ENCODE measurements at places on chromosomes 2 and 18.
A peak's percentile ranks its signal among the peaks of the same experiment; 100 is the strongest.

- DNase-seq, result no peak
Observed at GRCh38 chr18:50947899-50948298, 19.9 kb upstream of the ELAC1 start.

GRCh38 chr2:109537565-109538222 lies 76.1 kb downstream of the SEPTIN10 start:
- DNase-seq, result no peak

DNA sequence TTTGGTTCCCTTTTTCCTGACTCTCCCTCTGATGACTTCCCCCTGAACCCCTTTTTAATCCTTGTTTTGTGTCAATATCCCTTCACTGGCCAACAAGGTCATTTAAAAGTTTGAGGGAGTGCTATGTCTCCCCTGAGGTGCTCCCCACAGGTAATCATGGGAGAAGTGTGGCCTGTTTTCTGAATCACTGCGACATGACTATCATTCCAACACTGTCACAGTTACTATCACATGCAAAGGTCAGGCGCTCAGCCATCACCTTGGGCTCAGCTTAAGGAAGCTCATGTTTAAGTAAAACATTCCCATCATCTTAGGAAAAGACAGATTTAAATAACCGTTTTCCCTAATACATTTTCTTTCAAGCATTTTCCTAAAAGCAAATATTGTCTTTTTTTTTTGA lies 20.9 kb upstream of the ACAA2 start:
- DNase-seq, result no peak

DNA sequence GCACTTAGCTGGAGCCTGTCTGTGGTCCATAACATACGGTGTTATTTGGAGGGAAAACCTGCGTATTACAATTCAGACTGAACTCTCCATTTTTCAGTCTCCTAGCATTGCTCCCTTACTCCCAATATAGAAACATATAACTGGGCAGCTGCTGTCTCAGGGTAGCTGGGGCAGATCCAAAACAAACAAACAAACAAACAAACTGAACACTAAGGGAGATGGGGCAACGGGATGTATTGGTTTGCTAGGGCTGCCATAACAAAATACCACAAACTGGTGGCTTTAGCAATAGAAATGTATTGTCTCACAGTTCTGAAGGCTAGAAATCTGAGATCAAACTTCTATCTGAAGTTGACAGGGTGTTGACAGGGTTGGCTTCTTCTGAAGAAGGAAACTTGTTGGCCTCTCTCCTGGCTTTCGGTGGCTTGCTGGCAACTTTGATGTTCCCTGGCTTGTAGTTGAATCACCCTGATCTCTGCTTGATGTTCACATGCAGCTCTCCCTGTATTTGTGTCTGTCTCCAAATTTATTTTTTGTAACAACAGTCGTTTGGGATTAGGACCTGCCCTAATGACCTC lies 329.3 kb upstream of the ZNF804A start:
- DNase-seq, result no peak

DNA sequence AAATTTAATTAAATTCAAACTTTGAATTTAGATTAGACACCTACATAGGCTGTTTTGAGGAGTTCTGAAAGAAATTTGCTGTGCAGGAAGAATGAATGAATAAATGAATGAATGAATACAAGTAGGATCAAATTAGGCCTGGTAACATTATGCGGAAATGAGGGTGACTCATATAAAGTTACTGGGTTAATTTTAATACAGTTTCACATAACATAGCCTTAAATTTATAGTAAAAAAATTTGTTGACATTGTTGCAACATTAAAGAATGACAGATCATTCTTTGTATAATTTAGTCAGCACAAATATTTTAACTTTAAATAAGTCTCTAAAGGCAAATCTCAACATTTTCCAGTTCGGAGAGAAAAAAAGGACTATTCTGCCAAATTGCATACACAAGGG lies 1293.1 kb upstream of the SLC39A10 start:
- no peak for DNase-seq

DNA sequence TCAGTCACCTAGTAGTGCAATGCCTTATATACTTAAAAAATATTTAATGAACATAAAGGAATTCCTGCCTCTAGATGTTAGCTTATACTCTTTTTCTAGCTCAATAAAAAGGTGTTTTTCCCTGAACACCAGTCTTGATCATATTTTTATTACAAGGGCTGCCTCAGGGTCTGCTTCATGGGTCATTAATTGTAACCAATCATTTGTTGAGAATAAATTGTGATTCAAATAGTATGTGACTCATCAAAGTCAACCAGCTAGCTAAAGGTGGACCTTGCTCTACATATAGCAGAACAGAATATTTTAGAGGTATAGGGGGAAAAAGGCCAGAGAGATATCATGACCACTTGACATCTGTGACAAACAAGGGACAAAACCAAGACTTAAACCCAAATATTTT lies 114.0 kb downstream of the PIK3C3 start:
- no peak for DNase-seq

GRCh38 chr2:75489721-75490120 lies 71.0 kb downstream of the EVA1A start:
- DNase-seq, result peak; percentile 63

DNA sequence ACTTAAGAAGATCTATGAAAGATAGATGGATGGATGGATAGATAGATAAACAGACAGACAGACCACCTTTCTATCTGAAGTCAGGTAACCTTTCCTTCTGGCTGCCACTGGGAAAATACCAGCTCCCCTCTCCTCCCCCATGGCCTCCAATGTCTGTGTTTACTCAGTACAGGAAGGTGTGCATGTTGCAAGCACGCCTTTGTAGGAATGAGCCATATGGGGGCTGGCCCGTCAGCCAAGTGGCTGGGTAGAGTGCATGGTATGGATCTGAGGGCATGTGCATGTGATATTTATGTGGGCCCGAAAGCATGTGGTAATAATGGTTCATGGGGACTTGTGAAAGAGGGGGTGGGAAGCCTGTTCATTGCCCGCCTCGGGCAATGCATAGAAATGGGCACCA lies 109.2 kb upstream of the FZD7 start:
- DNase-seq, result no peak

GRCh38 chr2:715854-716560 lies 38.8 kb upstream of the TMEM18 start:
- DNase-seq, result peak; percentile 48

DNA sequence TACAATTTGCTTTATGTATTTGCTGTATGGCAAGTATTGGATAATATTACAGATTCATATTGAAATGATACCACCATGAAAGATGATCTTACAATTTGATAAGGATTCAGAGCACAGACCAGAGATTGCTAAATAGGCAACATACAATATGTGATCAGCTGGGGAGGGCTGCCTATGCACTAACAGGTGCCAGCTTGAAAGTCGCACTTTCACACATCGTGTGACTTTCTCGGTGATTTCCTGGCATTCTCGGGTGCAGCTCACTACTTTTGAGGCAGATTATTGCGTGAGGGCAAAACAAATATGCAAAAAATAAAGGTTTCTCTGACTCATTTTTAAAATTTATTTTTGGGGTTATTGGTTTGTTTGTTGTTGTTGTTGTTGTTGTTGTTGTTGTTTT lies 36.0 kb downstream of the RBMS1 start:
- no peak for DNase-seq

GRCh38 chr2:178827111-178827510 lies 19.9 kb upstream of the TTN start:
- DNase-seq, result no peak

GRCh38 chr2:9032121-9032520 lies 28.6 kb upstream of the MBOAT2 start:
- no peak for DNase-seq

DNA sequence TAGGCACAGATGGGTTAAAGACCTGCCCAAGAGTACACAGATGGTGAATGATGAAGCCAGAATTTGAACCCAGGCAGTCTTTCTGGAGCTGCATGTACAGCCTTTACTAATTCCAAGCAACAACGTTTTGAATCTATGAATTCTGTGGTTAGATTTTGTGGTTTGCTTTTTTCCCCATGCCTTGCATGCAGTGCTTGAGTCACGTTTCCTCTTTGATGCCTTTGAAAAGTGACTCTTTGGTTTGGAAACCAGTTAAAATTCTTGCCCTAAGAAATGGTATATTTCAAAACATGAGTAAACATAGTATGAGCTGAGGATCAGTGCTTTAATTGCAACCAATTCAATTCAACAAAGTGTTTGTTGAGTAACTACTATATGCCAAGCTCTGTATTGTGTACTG lies 48.2 kb upstream of the PPM1B start:
- peak; percentile 24 for DNase-seq

DNA sequence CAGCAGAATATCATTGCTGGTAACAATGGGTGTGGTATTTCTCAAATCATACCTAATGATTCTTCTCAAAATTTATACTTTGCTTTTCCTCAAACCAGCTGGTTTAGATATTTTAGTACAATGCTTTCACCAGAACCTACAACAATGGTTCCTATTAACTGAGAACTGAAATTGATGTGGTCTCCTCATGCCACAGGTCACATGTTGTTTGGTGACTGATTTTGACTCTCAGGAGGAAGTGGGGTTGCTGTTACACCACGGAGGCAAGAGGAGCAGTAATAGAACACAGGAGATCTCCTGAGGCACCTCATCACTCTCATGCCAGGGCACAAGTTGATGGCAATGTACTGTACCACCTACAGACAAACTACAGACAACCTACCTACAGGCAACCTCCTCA lies 3.0 kb upstream of the CEP68 start:
- DNase-seq, result peak; percentile 59

GRCh38 chr2:119160361-119160990 lies 1.9 kb upstream of the C1QL2 start:
- peak; percentile 23 for DNase-seq

GRCh38 chr18:59189746-59190145 lies 30.2 kb upstream of the GRP start:
- DNase-seq, result no peak

DNA sequence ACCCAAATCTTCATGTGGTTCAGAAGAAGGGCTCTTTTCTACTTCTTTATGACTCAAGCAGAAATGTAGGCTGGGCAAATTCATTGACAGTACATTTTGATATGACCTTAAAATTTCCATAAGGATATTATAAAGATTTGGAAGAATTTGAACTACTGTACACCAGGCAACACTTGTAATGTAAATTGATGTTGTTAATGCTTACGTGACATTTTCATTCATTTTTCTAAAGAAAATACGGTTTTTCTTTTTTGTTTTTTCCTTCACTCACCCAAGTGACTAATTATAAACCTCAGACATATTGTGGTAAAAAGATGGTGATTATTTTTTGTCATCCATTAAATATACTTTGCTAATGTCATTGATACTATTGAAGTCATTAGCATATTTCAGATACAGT lies 17.4 kb downstream of the AFTPH start:
- DNase-seq, result no peak

- DNase-seq, result no peak
Observed at GRCh38 chr2:33806041-33806440, 206.9 kb upstream of the FAM98A start.

GRCh38 chr2:234404957-234405356 lies 91.9 kb downstream of the ARL4C start:
- no peak for DNase-seq

GRCh38 chr2:114222344-114222743 lies 220.1 kb upstream of the DPP10 start:
- no peak for DNase-seq

DNA sequence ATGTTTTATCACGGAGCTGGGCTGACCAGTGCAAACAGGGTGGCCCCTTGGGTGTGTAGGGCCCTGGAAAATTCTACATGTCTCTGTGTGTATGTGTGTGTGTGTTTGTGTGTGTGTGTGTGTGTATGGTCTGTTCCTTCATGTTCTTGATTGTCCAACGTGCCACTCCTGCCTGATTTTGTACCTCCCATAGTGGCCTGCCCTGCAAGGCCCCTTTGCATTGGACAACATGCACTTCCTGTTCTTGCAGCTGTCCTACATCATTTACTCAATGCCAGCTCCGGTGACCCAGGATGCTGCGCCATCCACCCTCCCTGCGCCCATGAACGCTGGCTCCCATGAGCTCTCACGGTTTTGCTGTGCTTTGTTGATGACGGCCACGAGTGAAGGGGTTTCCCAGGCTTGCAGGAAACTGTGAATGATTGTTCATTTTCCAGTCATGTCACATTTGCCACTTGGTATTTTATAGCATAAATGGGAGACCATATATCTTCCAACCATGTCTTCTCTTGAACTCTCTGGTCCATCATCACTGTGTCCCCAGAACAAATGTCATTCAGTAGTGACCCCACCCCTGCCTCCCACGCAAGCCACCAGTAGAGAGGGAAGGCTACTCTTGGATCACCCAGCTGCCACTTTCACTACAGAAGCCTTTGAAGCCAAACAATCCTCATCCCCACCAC lies 69.7 kb upstream of the NCK2 start:
- no peak for DNase-seq

DNA sequence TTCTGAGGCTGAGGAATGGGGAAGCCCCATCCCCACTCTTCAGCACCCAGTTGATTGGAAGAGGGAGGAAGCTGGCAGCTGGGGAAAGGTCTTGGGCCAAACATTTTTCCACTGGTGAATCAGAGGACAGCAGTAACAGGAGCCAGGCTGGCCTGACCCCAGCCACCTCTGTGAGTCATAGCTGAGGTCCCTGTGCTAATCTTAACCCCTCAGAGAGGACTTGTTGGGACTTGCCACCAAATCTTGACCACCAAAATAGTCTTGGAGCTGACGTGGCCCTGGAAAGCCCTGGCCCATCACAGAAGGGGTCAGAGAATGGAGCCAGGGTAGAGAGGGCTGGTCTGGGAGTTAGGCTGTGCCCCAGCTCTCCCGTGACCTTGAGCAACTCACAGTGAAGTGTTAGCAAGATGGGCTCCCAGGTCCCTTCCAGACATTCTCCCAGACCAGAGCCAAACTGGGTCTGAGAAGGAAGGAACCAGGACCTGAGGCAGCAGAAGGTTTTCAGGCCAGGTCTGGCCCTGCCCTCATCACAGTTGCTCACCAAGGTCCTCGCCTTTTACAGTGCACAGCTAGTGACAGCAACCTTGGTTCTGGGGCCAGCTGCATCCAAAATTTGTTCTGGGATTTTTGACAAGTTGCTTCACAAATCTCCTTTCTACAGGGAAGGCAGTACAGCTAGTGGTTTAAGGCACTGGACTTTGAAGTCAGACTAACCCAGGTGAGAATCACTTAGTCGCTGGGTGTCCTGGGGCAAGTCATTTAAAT lies 266.6 kb downstream of the CYP26B1 start:
- no peak for DNase-seq

GRCh38 chr2:63537306-63537705 lies 51.0 kb downstream of the WDPCP start:
- no peak for DNase-seq

GRCh38 chr2:26059542-26059941 lies 25.7 kb downstream of the RAB10 start:
- DNase-seq, result peak; percentile 41

Data from SK-MEL-5 (cell line).